CD4-positive, alpha-beta T cell treated with Interleukin-17A for 1 hour (primary cell): ENCODE measurements at places on chromosomes 11 and 22.
A peak's percentile ranks its signal among the peaks of the same experiment; 100 is the strongest.

GRCh38 chr11:35012467-35013191, 96.2 kb downstream of the PDHX start:
- DNase-seq = peak; percentile 81

- DNase-seq = no peak
These were observed 44.0 kb upstream of the OPCML start for GRCh38 chr11:133576351-133576750.

GRCh38 chr22:38177926-38178604, 3.6 kb downstream of the PLA2G6 start:
- no peak for DNase-seq

DNA sequence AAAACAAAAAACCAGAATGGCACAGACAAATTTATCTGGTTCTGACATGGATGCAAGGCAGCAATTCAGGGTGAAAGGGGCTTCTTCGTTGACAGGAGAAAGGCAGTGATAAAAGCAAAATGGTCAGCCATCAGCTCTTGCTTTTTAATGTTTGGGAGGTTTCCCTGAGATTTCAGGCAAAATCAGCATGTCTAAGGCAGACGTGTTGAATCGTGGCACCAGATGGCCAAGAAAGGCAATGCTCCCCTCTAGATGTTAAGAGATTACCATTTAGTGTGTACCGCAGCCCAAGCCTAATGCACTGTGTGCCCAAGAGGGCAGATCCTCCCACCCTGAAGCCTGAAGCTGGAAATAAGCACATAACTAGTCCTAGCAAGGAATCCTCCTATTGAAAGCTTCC, 88.8 kb upstream of the GALNT18 start:
- no peak for DNase-seq

- DNase-seq = no peak
These were observed 9.0 kb upstream of the NUCB2 start for GRCh38 chr11:17267576-17267975.

DNA sequence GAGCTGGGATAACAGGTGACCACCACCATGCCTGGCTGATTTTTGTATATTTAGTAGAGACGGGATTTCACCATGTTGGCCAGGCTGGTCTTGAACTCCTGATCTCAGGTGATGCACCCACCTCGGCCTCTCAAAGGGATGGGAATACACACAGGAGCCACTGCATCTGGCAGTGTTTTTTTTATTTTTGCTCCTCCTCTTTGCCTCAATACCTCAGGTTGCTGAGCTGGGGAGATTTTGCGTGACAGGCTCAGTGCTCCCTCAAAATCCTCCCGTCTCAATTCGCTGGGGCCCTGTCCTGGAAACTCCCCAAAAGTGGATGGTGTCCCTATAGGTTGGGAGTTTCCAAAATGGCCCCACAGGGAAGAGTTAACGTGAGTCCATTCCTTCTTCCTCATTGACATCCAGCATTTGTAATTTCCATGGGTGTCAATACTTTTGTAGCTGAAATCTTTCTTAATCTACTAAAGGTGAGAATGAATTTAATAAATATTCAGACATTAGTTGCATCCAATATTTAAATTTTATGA, 71.8 kb downstream of the GGTLC2 start:
- no peak for DNase-seq
